ENCODE measurements at places on chromosomes 4 and X.

DNA sequence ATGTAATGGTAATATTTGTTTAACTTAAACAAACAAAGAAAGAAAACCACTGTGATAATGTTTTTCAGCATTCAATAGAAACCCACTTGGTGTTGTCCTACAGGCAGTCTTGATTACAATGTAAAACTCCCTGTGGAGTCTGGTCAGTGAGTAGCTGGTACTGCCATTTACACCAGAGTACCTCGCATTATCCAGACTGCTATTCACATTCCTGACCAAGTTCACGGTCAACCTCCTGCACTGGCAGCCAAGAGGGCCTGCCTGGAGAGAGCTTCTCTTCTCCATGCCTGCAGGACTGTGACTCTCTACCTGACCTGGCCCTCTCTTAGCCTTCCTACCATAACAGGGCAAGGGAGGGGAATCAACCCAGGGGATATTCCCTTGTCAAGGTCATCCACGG, 2.9 kb upstream of the LONRF3 start:
- DNase-seq, result no peak

DNA sequence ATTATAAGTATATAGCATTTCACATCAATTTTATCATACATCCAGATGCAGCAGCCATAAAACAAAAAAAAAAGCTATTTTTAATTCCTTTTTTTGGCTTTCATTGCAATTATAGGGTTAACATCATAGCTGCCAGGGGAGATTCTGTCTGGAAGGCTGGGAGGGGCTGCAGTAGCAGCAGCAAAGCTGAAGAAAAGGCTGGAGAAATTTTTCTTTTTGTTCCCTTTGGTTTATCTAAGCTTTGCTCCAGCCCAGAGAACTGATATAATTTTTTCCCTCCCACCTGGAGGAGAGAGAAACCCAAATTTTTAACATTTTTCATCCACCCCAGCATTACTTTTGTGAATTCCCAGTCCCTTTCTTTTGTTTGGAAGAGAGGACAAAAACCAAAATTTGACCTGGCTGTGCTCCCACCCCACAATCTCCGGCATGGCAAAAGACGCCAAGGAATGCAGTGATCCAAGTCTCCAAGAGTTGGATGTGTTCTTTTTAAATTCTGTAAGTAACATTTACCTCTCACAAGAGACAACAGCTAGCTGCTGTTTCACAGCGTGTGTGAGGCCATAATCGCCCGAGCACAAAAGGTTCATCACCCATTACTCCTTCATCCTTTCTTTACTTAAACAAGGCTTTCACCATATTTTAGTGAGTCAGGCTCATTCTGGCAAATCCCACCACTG, 25.1 kb upstream of the FAM156A start:
- DNase-seq, result no peak

GRCh38 chrX:147957291-147957690, 23.8 kb upstream of the FMR1NB start:
- no peak for DNase-seq

DNA sequence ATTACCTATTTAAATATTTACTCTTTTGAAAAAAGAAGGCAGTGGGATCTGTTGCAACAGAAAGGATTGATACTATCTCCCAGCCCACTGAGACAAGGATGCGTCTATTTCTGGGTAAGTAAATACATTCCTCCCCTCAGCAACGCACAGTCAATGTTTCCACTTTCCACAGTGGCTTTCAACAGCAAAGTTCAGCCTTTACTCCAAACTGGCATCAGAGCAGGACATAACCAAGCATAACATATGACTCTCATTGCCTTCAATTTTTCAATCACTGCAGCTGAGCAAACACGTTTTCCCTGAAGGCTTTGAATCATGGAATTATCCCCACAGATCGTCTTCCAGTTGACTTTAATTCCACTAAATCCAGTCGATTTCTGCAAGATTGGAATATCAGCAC, 160.3 kb upstream of the FRG1 start:
- no peak for DNase-seq

GRCh38 chr4:25810461-25811373, 52.1 kb downstream of the SEL1L3 start:
- DNase-seq, result no peak

- DNase-seq, result no peak
Observed at GRCh38 chr4:108492816-108493595, 127.4 kb upstream of the RPL34 start.

- peak; percentile 48 for DNase-seq
Observed at GRCh38 chrX:53312946-53313727, 31.8 kb upstream of the IQSEC2 start.

DNA sequence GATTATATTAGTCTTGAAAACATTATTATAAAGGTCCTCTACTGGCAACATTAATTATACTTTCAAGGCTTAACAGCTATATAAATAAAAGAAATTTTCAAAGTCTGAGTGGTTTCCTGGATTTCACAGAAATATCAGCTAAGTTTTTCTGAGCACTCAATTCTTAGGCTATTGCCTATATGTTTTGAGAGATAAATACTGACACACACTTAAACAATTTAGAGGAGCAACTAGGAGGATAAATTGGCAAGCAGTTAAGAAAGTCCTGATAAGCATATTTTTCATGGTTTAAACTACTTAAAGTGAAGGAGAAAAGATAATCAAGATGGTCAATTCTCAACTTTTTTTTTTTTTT, 2.7 kb upstream of the MGARP start:
- DNase-seq, result no peak

DNA sequence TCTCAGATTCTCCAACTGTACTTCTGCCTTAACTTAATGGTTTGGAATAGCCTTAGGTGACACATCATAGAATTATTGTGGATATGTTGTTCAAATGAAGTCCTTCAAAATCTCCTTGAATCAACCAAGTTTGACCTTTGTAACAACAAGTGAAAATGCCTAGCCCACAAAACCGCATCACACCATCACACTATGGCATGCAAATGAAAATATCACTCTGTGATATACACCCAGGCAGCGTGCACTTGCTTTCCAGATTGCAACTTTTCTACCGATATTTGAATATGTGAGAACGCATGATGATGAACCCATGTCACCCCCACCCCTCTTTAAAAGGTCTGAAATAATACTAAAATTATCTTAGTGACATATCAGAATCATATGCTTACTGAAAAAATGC, 656.7 kb downstream of the GABRG1 start:
- no peak for DNase-seq

DNA sequence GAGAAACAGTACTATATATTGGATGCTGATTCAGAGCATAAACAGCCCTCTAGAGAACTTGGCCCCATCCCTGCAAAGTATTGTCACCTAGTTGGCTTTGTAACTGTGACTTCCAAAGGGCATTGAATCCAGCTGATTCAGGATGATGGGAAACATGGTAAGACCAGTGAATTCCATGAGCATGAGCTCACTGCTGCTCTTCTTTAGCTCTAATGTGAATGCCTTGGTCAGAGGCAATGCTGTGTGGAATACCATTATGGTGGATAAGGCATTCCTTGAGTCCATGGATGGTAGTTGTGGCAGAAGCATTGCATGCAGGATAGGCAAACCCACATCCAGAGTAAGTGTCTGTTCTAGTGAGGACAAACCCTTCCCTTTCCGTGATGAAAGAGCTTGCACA, 365.6 kb upstream of the EDA2R start:
- no peak for DNase-seq

- DNase-seq, result no peak
Observed at GRCh38 chr4:167421201-167421600, 186.9 kb upstream of the SPOCK3 start.

DNA sequence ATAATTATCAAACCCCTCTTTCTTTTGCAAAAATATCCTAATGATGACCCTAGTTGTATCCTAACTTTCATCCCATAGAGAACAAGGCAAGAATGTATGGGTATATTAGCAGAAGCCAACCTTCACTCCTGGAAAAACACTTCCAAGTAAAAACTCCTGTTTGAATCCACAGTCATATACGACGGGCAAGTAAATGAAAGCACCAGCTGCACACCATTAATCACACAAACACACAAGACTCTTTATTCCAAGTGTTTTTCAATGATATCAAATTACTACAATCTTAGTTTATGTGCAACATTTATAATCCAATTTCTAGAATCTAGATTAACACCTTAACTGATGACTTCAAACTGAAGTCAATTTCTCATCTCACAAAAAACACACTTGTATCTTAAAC, 22.9 kb downstream of the ACSL4 start:
- no peak for DNase-seq

GRCh38 chr4:88962396-88962795, 94.6 kb downstream of the FAM13A start:
- DNase-seq, result no peak

DNA sequence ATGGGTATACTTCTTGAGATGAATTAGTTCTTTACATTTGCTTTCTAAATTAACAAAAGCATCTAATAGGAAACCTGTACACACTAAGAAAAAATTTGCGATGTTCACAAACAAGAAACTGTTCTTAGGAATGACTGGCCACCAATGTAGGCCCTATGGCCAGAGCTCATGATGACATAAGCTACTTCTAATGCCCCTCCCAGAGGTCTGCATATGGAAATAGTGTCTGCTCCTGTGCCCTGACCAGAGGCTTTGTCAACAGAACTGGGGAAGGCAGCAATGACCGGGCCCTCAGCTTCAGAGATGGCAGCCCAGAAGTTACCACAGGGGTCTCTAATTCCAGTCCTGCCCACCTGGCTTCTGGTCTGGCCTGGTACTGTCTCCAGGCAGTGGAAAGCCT, 15.0 kb upstream of the BCLAF3 start:
- DNase-seq, result no peak

- DNase-seq, result no peak
Observed at GRCh38 chr4:79207281-79207680, 118.6 kb downstream of the NAA11 start.

GRCh38 chr4:158535130-158535614, 13.5 kb downstream of the RXFP1 start:
- DNase-seq, result no peak

DNA sequence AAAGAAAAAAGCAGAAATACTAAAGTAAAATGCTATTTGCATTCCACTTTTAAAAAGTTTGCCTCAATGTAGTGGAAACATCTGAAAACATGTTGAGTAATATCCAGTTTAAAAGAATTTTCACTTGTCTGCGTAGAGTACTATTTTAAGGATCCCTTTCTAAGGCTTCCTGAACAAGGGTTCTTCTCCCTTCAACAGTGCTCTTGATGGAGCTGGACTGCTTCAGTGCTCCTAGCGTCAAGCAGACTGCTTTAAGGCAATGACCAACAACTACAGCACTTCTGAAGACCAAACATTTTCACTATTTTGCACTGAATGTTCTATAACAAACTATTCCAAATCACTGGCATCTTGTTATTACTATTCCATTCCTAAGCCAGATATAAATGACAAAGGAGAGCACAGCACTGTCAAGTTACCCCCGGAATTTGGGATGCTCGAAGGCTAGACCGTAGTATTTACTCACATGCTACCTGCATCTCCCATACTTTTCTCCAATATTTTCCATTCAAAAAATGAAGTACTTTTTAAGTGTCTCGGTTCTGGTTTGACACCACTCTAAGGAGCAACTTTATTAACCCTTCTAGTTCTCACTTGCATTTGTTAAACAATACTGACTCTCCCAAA, 36.1 kb downstream of the TMEM165 start:
- no peak for DNase-seq

- DNase-seq, result no peak
Observed at GRCh38 chr4:151854731-151855130, 93.9 kb upstream of the GATB start.

- no peak for DNase-seq
Observed at GRCh38 chr4:16264798-16265197, 38.5 kb upstream of the TAPT1 start.

DNA sequence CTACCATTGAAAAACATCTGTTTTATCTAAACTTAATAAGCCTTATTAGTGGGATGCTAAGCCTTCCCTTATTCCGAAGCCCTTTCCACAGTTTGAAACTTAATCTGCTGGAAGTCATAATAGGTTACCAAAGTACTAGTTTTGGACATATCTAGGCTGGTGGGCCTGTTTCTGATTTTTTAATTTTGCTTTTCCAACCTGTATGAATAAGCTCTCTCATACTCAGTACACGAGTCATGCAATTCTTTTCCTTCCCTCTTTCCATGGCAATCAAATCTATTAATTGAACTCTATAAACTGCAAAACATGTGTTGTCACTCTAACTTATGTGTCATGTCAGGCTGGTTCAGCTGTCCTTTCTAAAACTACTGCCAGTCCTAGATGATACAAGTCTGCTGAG, 91.0 kb downstream of the AMMECR1 start:
- no peak for DNase-seq

GRCh38 chrX:46130247-46130646, 415.0 kb downstream of the ZNF674 start:
- DNase-seq, result no peak

- no peak for DNase-seq
Observed at GRCh38 chr4:177517862-177518261, 75.6 kb upstream of the AGA start.

GRCh38 chr4:138902705-138903104, 112.9 kb upstream of the NOCT start:
- no peak for DNase-seq

GRCh38 chr4:99875071-99875470, 19.2 kb downstream of the LAMTOR3 start:
- no peak for DNase-seq

GRCh38 chrX:52270453-52271116, 85.9 kb downstream of the MAGED4 start:
- no peak for DNase-seq

GRCh38 chr4:94244829-94245185, 37.1 kb downstream of the SMARCAD1 start:
- DNase-seq, result no peak

GRCh38 chr4:23194751-23195150, 502.0 kb downstream of the GBA3 start:
- no peak for DNase-seq

- no peak for DNase-seq
Observed at GRCh38 chr4:143384381-143384994, 47.8 kb downstream of the GAB1 start.

GRCh38 chr4:181821039-181822004, 421.9 kb upstream of the TENM3 start:
- no peak for DNase-seq

Measured in activated naive CD8-positive, alpha-beta T cell treated with anti-CD3 and anti-CD28 coated beads, Interleukin-2, amount 10 ng/mL, durations not matched to agents 7 days and 5 days (primary cell).